ENCODE measurements at places on chromosomes 3 and 15.

- no peak for DNase-seq
Measured at GRCh38 chr15:69450968-69451695, 1.5 kb upstream of the RPLP1 start.

DNA sequence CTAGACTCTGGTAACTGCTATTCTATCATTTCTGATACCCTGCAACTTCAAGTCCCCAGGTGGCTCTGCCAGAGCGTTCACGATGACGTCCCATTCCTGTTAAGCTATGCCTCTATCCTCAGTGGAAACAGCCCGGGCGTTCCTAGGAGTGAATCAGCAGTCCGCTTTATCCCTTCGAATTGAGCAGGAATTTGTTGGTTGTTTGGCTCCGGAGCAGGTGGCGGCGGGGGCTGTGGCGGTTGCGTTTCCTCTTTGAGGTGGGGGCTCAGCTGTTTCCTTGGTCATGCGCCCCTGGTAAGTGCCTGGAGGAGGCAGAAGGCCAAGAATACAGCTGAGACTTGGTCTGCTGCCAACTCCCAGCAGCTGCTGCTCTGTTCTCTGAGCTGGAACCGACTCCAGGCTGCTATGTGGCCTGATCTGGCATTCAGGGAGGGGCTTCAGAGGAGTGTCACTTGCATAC lies 25.2 kb downstream of the ARPP21 start:
- peak; percentile 75 for DNase-seq

DNA sequence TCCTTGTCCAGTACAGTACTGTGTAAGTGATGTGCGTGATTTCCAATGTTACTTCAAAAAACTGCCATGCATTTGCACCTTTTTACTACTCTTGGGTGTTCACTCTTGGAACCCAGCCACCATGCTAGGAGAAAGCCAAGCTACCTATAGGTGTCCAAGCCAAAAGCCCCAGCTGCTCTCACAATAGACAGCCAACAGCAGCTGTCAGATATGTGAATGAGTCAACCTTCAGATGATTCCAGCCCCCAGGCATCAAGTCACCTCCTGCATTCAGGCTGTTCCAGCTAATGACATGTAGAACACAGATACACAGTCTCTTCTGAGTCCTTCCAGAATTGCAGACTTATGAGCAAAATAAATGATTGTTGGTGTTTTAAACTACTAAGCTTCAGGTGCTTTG lies 417.7 kb upstream of the TGFBR2 start:
- no peak for DNase-seq

GRCh38 chr3:43512754-43513404 lies 108.9 kb downstream of the ANO10 start:
- no peak for DNase-seq

DNA sequence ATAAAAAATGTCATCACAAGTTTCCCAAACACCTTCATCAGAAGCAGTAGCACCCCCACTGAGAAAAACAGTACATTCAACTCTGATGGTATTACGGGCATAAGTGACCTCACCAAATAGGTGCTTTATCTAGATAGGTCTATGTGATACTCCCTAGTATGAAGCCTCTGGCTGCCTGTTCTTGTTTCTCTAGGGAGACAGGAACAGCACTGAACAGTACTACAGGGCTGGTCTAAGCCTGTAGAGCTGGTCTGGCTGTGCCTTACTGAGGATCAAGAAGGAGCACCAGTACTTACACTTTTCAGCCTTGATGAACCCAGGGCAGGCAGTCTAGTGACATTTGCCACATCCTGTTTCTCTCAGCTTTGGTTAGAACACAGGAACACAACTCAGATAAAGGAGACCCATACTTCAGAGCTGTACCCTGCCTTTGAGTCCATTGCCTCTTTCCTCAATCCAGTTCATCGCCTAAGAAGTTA lies 35.9 kb downstream of the OXNAD1 start:
- no peak for DNase-seq

DNA sequence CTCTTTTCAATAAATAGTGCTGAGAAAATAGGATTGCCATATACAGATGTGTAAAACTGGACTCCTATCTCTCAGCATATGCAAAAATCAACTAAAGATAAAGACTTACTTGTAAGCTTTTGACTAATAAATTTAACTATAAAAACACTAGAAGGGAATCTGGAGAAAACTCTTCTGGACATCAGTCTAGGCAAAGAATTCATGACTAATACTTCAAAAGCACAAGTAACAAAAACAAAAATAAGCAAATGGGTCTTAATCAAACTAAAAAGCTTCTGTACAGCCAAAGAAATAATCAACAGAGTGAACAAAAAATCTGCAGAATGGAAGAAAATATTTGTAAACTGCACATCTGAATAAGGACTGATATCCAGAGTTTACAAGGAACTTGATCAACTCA lies 1122.2 kb downstream of the TBL1XR1 start:
- DNase-seq = no peak

DNA sequence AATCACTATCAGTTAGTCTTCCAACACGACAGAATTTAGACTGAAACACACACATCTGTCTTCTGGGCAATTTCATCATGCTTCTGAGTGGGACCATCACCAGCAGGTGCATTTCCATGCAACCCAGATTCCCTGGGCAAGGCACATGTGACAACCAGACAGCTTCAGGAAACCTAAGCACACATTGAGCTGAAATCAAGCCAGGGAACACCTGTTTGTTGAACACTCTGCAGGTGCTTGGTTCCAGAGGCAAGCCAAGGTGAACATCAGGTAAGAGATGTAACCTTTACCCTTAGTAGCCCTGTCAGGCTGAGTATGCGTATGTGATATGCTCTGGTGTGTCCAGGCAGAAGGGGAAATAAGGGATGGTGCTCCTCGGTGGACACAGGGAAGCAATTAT lies 3.3 kb upstream of the PSMD2 start:
- no peak for DNase-seq

DNA sequence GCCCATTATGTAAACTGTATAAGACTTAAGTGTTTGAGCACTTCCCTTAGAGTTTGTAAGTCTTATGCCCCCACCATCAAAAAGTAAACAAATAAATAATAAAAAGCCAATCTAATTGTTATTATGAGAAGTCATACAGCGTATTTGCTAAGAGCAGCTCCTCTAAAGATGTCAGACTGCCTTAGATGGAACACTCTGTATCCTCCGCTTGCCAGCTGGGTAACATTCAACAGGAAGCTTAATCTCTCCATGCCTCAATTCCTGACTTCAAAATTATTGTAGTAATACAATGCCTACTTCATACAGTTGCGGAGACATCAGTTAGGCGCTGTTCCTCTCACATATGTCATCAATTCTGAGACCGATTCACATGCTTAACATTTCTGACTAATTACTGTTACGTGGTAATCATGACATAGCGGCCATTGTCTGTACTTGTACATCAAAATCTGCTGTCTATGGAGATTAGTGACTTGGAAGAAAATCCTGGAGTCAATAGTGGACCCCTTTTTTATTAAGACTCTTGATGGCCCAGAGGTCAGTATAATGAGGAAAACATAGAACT lies 417.7 kb downstream of the LPP start:
- no peak for DNase-seq

- no peak for DNase-seq
Measured at GRCh38 chr3:141493184-141493583, 6.4 kb downstream of the RASA2 start.

DNA sequence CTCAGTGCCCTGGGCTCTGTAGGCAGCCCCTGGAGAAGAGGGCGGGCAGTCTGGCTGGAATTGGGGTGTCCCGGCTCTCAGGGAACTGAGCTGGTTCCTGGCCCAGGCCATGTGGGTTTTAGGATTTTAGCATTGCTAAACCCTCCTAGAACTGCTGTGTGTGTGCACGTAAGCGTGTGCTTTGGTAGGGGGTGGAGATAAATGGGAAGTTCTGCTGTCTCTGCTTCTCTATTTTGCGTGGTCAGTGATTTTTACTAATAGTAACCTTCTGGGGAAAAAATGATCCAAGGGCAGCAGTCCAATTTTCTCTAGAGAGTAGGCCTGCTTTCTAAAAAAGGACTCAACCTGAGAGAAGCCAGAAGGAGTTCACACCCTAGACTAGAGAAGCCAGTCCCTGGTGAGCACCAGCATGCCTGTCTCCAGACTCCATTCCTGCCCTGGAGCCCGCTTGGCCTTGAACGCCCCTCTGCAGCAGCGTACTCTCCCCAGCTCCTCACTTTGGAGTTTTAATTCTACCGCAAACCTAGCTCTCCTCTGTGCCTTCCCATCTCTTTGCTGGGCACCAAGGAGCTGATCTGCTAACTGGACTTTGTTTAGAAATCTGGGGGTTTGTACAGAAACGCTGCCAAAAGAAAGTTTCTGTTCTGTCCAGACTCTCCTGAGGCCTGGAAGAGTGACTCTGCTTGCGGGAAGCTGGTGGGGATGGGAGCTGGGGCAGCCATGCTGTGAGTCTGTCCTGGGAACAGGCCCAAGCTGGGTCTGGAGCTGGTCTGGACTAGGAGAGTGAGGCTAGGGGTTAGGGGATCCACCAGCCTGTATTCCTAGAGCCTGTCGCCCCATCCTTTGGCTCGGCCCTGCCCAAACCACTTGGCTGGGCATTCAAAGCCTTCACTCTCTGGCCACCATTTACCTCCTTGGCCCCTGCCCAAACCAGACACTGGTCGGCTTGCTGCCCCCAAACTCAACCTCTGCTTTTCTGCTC lies 19.7 kb downstream of the CORO2B start:
- no peak for DNase-seq

DNA sequence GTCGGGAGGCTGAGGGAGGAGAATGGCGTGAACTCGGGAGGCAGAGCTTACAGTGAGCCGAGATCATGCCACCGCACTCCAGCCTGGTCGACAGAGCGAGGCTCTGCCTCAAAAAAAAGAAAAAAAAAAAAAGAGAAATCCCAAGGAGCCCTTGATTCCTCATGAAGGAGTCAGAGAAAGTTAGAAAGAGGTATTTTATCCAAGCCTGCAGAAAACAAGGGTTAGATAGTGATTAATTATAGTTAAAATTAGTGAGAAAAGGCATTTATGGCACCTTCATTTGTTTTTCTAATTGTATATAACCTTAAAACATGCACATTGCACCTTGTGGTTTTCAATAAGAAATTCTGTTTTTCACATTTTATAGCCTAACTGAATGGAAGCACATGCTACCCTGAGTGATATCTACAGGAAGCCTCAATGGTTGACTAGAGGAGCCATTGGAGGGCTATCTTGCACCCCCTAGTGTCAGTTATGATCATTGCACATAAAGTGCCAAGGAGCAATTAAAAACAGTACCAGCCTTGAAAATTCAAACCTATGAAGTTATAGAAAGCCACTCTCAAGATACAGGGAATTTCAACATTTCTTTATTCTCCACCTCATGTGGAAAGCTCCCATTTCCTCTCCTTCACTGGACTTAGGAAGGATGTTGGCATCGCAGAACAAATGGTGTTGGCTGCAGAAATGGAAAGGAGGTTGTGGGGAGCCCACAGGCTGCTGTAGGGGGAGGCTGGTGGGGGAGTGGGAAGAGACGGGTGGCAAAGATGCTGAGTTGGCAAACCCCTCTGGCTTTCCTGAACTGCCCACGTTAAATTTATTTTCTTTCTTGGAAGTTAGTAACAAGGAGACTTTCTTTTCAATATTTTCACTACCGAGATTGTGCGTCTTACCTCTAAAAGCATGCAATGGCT lies 48.5 kb downstream of the ITGA11 start:
- DNase-seq = peak; percentile 25

DNA sequence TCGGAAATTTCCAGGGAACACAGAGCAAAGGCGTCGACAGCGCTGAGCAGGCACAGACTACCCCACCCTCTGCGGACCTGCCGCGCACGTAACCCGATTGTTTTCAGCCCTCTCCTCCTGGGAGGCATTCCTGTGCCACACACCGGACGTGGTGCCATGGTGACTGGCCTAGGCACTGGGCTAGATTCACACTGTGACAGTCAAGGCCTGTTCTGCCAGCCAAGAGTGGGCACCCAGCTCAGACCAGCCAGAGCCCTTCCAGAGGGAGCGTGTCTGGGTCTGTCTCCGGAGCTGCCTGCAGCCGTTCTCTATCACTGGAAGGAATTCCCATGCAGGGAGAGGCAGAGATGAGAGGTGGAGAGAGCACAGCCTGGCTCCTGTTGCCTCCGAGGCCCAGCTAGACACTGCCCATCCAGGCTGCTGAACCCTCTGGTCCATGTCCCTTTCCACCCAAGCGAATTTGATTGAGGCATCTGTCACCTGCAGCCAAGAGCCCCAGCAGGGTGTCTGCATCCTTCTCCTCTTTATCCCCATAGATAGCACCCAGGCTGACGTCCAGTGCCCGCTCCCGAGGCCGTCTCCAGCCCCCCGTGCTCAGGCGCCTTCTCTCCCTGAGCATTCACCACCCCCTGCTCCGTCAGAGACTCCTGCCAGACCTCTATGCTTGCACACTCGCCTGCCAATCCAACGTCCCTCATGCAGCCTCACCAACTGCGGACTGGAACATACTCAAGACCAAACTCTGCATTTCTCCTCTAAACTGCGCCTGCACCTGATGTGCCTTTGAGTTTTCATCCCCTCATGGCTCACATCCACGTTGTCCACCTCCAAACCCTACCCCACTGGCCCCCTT lies 267.5 kb downstream of the OCA2 start:
- no peak for DNase-seq

DNA sequence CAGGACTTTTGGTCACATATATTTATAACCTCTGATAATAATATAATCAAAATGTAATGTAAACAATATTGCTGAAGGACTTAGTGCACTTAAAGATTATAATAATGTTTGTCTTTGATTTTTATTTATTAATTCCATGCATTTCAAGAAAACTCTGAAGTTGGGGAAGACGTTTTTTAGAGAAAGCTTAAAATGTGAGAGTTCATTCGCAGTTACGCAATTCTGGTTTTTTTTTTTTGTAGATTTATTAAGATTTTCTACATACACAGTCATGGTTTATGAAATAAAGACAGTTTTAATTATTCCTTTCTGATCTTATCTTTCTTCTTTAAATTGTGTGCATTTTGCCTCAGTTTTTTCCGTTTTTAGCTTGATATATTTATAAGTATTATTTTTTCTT lies 204.7 kb downstream of the EPHA3 start:
- DNase-seq = no peak

GRCh38 chr3:50447290-50447840 lies 56.1 kb downstream of the CACNA2D2 start:
- DNase-seq = no peak

GRCh38 chr15:92606126-92606835 lies 49.3 kb downstream of the FAM174B start:
- no peak for DNase-seq

DNA sequence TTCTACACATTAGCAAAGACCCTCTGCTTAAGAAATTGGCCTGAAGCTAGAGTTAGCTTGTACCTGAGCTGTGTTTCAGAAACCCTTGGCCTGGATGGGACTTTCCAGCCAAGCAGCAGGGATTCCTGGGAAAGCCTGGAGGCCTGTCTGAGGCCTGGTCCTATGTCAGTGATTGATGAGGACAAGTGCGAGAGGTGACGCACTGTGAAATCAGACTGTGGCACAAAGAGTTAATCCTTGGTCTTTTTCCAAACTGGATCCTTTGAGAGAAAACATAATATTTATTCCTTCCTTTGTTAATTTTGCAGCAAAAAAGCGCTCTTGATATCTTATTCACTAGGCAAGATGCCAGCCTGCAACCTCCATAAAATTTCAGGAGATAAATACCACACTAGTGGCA lies 225.0 kb upstream of the ATP11B start:
- no peak for DNase-seq

DNA sequence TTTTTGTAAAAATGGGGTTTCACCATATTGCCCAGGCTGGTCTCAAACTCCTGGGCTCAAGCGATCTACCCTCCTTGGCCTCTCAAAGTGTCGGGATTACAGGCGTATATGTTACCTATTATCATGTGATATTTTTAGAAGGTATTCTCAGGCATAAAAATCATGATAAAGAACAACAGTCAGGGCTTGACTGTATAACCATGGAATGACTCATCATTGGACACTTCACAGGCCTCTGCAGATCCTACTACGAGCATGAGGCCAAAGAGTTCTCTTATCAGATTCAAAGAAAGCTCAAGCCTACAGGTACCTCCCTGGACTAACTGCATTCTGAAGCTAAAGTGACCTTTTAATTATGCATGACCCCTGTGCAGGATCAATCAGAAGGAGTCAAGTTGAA lies 91.7 kb upstream of the PRICKLE2 start:
- no peak for DNase-seq

Measured in SK-N-DZ (cell line).